ENCODE measurements at places on chromosomes 3 and 15.

DNA sequence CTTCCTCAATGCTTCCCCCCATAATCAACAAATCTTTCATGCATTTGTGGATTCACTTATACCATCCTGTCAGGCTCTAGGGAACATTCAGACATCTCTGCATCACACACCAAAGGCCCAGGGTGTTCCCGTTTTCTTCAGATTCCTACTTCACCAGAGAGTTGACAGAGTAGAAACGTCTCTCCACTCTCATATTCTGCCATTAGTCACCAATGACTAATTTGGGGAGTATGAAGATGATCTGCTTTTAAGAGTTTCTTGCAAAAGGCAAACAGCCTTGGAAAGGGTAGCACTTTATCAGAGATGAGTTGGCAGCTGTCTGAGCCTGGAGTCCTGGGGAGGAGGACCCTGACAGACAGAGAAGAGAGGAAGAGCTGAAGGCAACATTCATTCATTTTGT, 55.8 kb upstream of the DGKG start:
- DNase-seq = no peak

DNA sequence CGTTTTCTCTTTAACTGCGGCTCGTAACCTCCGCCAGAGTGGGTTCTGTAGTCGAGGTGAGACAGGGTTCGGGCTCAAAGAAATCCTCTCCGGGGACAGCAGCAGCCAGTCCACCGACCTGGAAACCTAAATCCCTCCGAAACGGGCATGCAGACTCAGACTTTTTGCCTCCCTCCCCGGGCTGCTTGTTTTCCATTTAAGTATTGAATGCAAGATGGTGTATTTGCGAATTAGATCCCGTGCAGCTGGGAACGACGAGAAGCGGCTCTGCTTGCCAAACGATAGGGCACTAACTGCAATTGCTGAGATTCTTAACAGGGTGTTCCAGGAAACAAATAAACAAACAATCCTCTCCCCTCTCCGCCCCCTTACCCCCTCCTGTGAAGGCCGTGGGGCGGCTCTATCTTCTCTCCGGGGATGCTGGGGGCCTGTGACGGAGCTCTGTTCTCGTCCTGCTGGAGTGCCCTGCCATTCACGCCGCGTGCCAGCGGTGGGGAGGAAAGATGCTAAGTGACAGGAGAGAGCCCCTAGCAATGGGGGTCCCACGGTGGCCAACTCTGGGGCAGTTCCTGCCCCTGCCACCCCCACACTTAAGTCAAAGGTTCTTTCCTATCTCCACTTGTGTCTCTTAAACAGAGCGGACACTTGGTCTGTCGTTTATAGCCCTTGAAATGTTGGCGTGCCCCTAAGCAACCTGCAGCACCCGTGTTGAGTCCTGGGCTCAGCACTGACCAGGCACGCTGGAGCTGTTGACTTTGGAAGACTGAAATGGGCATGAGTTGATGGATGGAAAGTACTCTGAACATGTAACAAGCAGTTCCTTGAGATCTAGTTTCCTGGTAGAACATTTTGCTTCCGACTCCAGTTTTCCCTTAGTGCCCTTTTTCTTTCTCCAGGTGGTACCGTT, 1.3 kb upstream of the ETV5 start:
- DNase-seq = no peak

GRCh38 chr15:93109336-93110102, 20.5 kb upstream of the RGMA start:
- no peak for DNase-seq

GRCh38 chr3:43786526-43787305, 96.0 kb downstream of the ABHD5 start:
- no peak for DNase-seq

DNA sequence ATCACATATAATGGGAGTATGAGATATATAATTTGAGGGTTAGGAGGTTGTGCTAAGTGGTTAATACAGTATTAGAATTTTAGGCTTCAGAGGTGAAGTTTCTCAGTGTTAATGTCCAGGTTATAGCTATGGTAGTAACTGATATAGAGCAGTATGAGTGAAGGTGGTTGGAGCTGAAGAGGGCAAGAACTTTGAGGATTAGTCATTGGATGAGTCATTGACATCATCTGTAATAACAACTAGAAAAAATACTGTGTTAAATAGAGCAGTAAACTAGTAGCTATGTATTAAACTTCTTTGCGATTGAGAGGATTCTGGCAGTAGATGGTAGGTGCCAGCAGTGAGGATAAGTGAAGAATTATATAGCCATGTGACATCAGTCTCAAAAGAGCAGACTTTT, 47.5 kb upstream of the EIF3J start:
- DNase-seq = no peak

- no peak for DNase-seq
These were observed 23.3 kb upstream of the PSMD6 start for GRCh38 chr3:64046592-64046991.

GRCh38 chr3:101992863-101993262, 143.5 kb downstream of the NFKBIZ start:
- DNase-seq = no peak

DNA sequence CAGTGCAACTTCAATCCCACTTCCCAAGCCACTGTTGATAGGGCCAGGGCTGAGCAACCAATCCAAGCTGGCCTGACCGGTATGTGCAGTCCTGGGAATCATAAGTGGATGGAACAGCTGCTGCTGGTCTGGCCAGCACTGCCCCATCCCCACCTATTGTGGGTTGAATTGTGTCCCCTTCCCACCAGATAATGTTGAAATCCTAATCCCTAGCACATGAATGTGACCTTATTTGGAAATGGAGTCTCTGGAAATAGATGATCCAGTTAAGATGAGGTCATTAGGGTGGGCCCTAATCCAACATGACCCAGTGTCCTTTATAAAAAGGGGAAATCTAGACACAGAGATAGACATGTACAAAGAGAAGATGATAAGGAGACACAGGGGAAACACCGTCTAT, 13.7 kb upstream of the PDIA5 start:
- DNase-seq = no peak

DNA sequence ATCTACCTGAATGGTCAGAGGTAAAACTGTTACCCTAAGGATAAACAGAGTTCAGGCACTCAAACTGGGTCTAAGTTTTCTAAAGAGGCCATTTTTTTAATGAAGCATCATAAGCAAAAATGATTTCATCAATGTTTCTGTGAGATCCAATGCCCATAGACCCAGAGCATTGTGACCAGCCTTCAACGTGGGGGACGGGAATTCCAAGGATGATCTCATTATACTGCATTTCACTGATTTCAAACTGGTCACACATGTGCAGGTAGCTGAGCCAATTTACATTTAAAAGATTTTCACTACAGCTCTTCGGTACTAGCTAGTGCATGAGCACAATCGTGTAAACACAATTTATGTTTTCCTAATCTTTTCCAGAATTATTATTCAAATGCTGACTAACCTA, 472.9 kb downstream of the DIPK2A start:
- no peak for DNase-seq

DNA sequence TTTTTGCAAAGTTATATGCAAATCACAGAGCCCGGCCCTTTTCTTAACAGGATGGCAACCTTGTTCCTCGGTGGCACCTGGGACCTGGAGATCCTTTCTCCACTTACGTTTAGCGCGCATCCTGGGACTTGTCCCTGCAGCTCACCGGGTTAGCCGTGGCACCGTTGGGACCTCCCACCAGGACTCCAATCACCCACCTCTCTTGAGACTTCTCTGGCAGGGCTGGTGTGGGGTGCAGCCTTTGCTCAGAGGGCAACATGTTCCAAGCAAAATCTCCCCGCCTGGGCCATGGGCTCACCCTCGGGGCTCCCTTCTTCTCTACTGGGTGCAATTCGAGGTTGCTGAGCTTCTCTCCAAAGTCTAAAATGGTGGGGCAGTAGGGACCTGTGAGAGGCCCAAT, 211.9 kb upstream of the UMPS start:
- DNase-seq = no peak

- DNase-seq = no peak
These were observed 58.7 kb downstream of the MORC1 start for GRCh38 chr3:109059264-109059663.

DNA sequence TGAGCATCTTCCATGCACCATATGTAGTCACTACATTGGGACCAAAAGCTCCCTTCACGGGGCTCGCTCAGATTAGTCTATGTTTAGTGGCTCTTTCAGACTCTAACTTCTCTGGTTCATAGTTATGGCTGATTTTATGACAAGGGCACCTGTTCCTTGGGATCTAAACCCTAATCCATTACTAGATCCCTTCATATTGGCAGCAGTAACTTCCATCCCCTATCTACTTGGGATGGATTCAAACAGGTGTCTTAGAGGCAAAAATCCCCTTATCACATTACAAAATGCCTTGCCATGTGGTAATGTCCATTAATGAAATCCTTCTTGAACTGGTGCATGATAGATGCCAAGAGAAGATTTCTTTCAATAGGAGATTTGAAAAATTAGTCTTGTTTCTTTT, 96.7 kb upstream of the TP63 start:
- DNase-seq = no peak

- DNase-seq = no peak
These were observed 181.8 kb downstream of the MCTP2 start for GRCh38 chr15:94412979-94413746.

GRCh38 chr15:68154923-68155559, 50.1 kb downstream of the CALML4 start:
- DNase-seq = no peak

DNA sequence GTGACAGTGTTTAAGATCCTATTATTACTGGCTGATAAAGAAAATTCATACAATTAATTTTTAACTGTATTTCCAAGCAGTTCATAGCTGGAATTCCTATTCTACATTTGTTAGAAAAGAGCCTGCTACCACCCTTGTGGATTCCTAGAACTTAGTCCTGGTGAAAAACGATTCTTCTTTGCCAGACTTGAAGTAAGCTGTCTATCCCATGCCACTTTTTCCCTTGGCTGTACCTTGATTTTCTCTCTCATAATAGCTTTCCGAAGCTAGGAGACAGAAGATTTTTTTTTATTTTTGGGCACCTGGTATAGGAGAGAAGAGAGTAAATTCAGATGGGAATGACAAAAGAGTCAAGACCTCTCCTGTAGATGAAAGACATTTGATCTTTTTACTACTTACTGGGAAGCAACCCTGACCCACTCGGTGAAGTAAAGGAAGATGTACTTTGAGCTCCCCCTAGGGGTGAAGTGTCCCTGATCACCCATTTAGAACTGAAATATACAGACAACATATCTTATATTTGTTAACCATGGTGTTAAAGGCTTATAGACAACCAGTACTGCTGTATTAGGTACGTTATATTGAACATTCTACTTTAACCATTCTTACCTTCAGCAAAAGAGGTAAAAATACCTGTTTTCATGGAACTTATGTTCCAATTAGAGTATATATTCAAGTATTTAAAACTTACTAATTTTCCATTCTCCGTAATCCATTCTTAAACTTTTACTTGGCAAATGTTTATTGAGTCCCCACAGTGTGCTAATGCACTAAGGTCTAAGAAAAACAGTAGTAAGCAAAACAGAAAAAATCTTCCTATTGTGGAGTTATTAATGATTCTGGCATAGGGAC, 36.2 kb upstream of the C3orf38 start:
- DNase-seq = no peak

GRCh38 chr15:52306270-52306669, 10.7 kb upstream of the MYO5C start:
- DNase-seq = no peak

DNA sequence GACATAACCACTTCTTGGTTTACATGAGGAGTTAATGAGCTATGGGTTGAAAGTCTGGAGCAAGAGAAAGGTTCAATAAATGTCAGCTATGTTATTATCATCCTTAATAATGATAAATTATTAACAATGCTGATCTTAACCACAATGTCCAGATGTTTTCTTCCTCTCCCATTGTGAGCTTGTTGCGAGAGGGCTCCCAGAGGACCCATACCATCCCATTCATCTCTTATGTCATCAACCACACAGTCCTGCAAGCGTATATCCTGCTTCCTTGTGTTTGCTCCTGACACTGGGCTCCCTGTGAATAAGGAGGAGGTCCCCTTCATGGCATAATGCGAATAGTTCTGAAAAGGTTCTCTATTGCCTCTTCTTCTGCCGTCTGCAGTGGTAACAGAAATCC, 266.8 kb downstream of the TLE3 start:
- no peak for DNase-seq

DNA sequence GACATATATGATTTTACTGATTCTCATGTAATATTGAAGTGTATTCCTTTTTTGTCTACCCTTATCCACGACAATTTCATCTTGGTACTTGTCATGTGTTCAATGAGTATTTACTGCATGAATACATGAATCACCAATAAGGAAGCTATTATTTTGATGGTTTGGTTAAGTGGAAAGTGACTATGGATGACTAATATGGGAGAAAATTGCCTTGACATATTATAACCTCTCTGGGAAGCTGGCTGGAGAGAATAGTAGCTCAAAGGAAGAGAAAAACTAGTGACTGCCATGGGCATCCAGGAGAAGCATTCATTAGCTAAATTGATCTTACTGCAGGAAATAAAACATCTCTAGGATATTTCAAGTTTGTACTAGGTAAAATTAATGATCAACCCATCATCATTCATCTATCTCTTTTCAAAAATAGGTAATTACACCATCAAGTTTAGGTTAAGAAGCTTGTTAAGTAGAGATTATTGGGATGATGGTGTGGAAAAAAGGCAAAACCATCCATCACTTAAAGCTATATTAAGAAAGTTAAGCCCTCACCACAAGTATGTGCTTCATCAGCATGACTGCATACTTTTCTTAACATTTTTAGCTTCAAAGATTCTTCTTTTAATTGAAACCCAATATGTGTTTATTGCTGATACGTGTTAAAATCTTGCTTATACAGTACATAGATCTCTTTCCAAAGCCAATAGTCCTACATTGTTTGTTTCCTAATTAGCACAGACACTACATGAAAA, 455.2 kb upstream of the ARPP21 start:
- no peak for DNase-seq

DNA sequence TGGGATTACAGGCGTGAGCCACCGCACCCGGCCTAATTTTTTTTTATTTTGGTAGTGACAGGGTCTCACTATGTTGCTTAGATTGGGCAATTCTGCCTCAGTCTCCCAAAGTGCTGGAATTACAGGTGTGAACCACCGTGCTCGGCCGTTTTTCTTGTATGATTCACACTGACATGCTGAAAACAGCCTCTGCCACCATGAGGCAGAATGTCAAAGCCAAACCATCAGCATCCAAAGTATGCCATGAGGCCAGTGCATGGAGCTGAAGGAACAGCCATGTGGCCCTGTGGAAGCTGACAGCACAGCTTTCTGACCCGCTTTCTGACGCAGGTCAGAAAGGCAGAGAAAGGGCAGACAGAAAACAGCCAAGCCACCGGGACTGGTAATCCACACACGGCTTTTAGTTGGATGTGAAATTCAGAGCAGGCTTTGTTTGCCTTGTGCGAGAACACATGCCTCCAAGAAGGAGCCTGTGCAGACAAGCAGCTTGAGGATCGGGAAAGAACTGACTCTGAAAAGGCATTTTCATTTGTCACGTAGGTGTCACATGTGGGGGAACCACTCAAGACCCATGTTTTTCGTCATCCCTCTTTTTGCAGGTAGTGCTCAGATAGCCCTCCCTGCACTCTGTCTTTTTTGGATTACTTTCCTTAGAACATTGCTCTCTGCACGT, 25.1 kb downstream of the XYLB start:
- no peak for DNase-seq

- DNase-seq = no peak
These were observed 204.3 kb upstream of the GBE1 start for GRCh38 chr3:81965696-81966095.
